ENCODE measurements at places on chromosomes 3 and 15.

- DNase-seq: no peak
Observed at GRCh38 chr3:131393868-131394267, 12.3 kb downstream of the NUDT16 start.

DNA sequence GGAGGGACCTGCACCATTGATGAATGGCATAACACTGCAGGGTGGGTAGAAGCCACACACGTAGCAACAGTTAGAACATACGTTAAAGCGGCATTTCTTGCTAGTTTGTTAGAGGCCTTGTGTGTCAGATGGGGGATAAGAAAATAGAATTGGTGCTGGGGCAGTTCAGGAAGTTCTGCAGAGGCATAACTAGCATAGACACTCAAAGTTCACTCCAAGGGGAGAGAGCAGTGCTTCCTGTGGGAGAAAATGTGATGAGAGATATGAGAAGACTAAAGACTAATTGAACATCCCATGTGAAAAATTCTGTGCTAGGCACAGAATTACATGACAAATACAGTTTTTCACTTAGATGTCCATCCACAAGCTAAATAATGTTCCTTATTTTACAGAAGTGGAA, 327.1 kb downstream of the ZNF621 start:
- DNase-seq: no peak

- DNase-seq: no peak
Observed at GRCh38 chr3:134630506-134630905, 20.3 kb downstream of the KY start.

DNA sequence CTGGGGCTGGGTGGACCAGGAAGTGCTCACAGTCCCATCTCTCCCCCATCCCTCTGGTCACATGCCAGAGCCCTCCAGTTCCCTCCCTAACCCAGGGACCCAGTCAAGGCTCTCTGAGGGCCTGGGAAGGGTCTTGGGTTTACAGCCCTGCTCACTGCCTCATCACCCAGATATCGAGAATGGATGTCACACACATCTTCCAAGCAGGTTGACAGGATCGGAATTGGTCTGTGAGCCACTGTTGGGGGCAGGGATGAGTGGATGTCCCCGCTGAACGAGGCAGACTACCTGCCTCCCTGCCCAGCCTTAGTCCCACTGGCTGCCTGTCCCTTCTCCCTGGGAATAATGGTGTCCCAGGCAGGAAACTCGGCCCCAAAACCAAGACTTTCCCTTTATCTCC, 20.0 kb upstream of the GOLGA6C start:
- no peak for DNase-seq

DNA sequence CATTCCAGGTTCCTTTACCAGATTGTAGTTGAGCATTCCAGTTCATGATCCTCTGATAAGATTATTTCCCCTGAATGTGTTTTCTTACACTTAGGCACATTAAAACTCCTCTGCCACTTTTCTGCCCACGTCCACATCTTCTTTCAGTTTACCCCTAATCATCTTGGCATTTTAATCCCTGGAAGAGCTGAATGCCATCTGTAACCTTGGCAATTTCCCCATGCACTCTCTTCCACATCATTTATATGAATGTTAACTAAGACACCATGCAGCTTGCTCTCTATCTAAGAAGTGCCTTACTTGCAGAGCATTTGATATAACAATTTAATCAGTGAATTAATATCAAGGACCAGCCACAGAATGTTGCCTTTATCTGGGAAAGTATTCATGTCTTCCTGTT, 25.8 kb downstream of the TIMP4 start:
- DNase-seq: no peak

GRCh38 chr3:158744567-158745288, 12.5 kb upstream of the RARRES1 start:
- no peak for DNase-seq

GRCh38 chr3:45441584-45442310, 53.4 kb downstream of the LARS2 start:
- no peak for DNase-seq

Measured in NCI-H1105 (cell line).